ENCODE measurements at places on chromosomes 7 and 10.

DNA sequence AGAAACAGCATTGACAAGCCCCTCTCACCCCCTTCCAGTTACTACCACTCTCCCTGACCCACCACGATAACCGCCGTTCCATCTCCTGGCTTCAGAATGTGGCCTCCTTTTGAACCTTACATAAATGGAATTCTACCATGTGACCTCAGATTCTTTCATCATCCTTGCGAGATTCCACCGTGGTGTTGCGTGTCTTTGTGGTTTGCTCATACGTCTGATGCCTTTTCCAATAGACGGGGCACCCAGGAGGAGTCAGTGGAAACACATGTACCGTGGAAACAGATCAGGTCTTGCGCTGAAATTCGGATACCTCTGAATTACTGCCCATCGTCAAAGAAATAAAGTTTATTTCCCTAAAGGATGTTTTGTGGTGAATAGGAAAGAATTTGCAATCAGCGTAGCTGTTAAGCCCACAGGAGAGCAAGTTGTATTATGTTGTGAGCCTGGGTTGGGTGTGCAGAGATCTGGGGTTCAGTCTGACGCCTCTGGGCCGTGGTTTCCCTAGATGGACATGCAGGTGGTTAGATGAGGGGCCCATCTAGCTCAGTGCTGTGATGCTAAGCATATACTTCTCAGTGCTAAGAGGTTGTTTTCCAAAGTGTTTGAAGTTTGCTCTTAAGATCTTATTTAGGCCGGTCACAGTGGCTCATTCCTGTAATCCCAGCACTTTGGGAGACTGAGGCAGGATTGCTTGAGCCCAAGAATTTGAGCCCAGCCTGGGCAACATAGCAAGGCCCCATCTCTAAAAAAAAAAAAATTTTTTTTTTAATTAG is 29.1 kb downstream of the GTF2IRD1 start:
- DNase-seq, result no peak

GRCh38 chr7:66013938-66014337 is 31.9 kb upstream of the GUSB start:
- no peak for DNase-seq

GRCh38 chr7:6160191-6160623 is 112.2 kb downstream of the CYTH3 start:
- no peak for DNase-seq

- DNase-seq, result no peak
These were observed 21.0 kb downstream of the EPHB4 start for GRCh38 chr7:100806276-100806675.

- DNase-seq, result no peak
These were observed 695.4 kb downstream of the LRMDA start for GRCh38 chr10:76126607-76127527.

DNA sequence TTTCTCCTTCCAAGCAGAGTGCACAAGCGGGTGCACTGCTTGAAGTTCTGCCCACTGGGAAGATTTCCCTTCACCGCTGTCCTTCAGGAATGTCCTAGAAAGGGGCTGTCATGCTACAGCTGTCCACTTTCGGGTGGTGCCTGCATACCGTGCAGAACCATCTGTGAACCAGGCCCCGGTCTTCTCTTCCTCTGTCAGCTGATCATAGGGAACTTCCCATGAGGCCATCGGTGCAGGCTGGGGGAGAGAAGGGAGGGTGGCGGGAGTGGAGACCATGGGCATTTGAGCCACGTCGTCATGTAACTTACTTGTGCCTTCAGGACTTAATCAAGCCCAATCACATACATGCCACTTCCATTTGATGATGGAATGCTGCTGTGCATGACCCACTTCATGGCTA is 111.6 kb downstream of the NKX6-2 start:
- no peak for DNase-seq

DNA sequence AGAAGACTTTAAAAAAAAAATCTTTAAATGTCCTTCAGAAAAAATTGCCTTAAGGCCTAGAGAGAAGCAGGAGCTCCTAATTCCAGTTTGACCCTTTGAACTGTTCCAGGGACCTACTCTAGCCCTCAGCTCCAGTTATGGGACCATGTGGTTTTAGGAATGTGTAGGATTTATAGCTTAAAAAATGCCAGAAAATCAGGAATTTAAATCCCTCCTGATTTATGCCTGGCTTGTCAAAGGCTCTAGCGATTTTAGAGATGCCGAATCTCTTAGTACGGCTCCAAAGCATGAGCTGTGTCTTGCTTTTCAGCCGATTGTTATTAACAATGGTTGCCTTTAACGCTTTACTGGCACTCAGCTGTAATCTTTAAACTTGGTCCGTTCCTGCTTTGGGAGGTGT is 130.6 kb upstream of the NPVF start:
- DNase-seq, result peak; percentile 46
